ENCODE measurements at places on chromosomes 16 and 17. TPM values are rescaled to one million over a fixed set of nuclear protein-coding genes. Genes with fewer than 3 reads are reported as not detected.

KRTAP2-2 gene
- total RNA-seq = not detected

PRSS22 gene
- total RNA-seq = 25.1 TPM

DNA sequence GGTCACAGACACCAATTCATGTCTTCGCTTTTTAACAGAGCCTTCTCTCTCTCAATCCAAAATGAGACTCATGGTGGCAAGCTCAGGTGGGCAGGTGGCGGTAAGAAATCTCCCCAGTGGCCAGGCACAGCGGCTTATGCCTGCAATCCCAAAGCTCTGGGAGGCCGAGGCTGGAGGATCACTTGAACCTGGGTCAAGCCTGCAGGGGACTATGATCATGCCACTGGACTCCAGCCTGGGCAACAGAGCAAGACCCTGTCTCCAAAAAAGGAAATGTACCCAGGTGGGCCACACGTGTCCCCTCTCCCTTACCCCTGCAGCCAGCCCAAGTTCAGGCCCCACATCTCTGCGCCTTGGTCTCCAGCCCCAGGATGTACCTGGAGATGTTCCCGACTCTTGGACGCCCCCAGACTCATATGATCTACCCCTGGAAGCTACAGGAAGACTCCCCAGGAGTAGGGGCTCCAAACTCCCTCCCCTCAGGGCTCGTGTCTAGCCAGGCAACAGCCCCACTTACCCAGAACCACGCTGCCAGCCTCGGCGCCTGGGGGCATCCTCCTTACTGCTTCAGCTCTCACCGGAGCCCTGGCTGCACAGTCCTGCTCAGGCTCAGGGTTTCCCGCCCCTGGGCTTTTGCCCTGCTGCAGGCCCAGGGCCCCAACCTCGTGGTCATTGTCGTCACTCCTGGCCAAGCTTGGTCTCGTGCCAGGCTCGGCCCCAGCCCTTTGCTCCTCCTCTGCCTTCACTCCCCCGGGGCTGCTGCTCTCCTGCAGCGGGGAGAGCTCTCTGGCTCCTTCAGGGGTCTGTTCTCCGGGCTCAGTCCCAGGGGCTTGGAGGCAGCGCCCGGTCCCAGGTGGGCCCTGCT lies 16.2 kb downstream of the MYLK3 start:
- DNase-seq = no peak
- no peaks in the 10 kb centered on the region for H3K4me1 ChIP-seq
- no peaks in the 10 kb centered on the region for H3K27me3 ChIP-seq
- H3K4me3 ChIP-seq = no peak overlapping the region

GRCh38 chr17:68803164-68803929 lies 151.8 kb downstream of the ABCA8 start:
- DNase-seq = no peak
- no peaks in the 10 kb centered on the region for H3K4me1 ChIP-seq
- H3K27ac ChIP-seq = no peak overlapping the region
- H3K36me3 ChIP-seq = no peaks in the 10 kb centered on the region
- no peak overlapping the region for H3K4me3 ChIP-seq

GRCh38 chr17:16918443-16918842 lies 53.5 kb downstream of the TNFRSF13B start:
- no peaks in the 10 kb centered on the region for H3K36me3 ChIP-seq
- no peak overlapping the region for H3K27ac ChIP-seq
- no peaks in the 10 kb centered on the region for H3K4me1 ChIP-seq

TELO2 gene
- total RNA-seq = 66.7 TPM

DNA sequence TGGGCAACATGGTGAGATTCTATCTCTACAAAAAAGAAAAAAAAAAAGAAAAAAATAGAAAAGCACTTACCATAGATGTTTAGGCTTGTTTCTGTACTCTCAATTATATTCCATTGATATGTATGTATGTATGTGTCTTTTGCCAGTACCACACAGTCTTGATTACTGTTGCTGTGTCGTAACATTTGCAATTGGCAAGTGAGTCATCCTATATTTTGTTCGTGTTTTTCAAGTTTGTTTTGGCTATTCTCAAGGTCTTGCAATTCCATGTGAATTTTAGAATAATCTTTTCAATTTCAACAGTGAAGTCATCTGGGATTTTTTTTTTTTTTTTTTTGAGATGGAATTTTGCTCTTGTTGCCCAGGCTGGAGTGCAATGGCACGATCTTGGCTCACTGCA lies 19.3 kb downstream of the SPECC1 start:
- no peaks in the 10 kb centered on the region for H3K4me1 ChIP-seq
- H3K27me3 ChIP-seq = peaks cover 52% of the 10 kb centered on the region
- H3K36me3 ChIP-seq = no peaks in the 10 kb centered on the region
- H3K27ac ChIP-seq = no peak overlapping the region
- no peak overlapping the region for H3K4me3 ChIP-seq

DNA sequence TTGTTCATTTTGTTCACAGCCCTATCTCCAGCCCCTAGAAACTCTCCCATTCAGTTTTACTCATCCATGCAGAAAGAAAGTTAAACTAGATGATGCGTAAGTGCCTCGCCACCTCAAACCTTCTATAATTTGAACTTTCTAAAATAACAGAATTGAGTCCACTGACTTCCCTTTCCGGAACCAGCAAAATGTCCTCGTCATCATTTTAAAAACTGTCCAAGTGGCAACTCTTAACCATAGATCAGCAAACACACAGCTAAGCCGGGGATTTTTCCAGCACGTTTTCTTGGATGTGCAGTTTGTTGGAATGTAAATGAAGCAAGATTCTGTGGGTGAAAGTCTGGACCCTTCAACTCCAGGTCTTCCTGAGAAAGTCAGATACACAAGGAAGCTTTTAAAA lies 369.7 kb upstream of the ERCC4 start:
- H3K4me3 ChIP-seq = no peak overlapping the region
- no peaks in the 10 kb centered on the region for H3K4me1 ChIP-seq
- H3K36me3 ChIP-seq = no peaks in the 10 kb centered on the region

DNA sequence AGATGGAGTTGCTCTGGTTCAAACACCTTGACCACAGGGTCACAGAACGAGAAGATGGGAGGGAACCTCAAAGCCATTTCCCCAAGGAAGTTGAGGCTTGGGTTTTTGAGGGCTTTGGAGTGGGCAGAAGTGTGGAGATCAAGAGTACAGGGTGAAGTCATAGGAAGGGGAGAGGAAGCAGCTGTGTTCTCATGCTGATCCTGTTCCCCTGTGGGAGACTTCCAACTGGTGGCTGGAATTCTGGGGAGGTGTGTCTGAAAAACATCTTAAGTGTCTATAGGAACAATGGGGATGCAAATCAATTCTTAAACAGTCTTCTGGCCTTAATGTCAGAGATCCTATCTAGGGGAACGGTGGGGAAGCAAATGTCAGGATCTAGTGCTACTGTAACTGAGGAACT lies 38.8 kb upstream of the HSBP1 start:
- no peak for DNase-seq
- no peak overlapping the region for H3K27ac ChIP-seq
- H3K4me3 ChIP-seq = no peak overlapping the region
- H3K4me1 ChIP-seq = no peaks in the 10 kb centered on the region

SPNS2 gene
- 12.2 TPM for total RNA-seq

CYBC1 gene
- 86.7 TPM for total RNA-seq

FBXW10 gene
- total RNA-seq = 0.16 TPM

- peaks cover 3% of the 10 kb centered on the region for H3K27me3 ChIP-seq
- H3K36me3 ChIP-seq = no peaks in the 10 kb centered on the region
- no peak for DNase-seq
- no peak overlapping the region for H3K4me3 ChIP-seq
Observed at GRCh38 chr17:9958586-9959281, 53.7 kb upstream of the RCVRN start.

DNA sequence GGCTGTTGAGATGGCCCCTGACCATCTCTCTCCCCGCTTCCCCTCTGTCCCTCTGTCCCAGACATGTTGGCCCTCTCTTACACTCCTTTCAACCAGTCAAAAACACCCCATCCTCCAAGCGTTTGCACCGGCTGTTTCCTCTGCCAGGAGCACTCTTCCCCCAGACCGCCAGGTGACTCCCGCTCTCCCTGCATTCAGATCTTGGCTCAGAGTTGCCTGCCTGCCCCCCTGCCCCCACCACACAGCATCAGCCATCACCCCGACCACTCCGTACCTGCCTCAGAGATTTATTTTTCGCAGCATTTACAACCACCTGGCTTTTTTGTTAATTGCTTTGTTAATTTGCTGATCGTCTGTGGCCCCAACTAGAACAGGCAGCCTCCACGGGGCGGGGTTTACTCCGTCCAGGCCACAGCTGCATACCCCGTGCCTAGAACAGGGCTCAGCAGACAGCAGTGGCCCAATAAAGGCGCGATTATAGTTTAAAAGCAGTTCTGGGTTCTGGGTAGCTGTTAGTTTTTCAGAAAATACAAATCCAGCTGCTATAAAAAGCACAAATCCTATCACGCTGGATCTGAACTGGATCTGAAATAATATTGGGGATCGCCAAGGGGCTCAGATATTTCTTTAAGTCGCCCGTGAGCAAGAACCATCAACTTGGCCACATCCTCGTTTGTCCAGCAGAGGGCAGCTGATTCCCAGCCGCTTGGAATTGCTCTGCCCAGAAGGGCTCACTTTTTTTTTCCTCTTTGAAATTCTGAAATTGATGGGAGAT lies 173.6 kb downstream of the IRF8 start:
- peak overlapping the region; percentile 16 for H3K27ac ChIP-seq
- H3K4me1 ChIP-seq = peaks cover 9% of the 10 kb centered on the region
- no peaks in the 10 kb centered on the region for H3K36me3 ChIP-seq

- peak overlapping the region; percentile 85 for H3K27ac ChIP-seq
- H3K36me3 ChIP-seq = peaks cover 3% of the 10 kb centered on the region
- H3K27me3 ChIP-seq = no peaks in the 10 kb centered on the region
- H3K4me1 ChIP-seq = peaks cover 14% of the 10 kb centered on the region
- DNase-seq = no peak
Observed at GRCh38 chr16:22206842-22207714, 1.0 kb downstream of the EEF2K start.

- DNase-seq = no peak
- H3K27ac ChIP-seq = no peak overlapping the region
- no peaks in the 10 kb centered on the region for H3K27me3 ChIP-seq
- H3K4me1 ChIP-seq = no peaks in the 10 kb centered on the region
- H3K36me3 ChIP-seq = peaks cover 37% of the 10 kb centered on the region
Observed at GRCh38 chr16:74450236-74450635, 29.0 kb upstream of the CLEC18B start.

DNA sequence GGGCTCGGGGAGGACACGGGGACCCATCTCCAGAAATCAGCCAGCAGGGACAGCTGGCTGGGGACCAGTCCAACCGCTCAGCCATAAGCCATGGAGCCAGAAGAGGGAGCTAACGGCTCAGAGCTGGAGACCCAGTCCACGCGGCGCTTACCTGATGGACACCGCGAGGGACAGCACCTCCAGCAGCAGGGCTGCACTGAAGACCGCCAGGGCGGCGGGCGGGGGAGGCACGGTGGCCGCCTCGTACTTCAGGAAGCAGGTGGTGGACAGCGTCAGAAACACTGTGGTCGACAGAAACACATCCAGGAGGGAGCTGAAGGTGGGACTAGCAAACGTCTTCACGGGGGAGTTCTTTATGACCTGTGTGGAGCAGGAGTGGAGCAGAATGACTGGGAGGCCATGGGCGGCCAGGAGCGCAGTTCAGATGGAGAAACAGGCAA lies 102.6 kb upstream of the CREBBP start:
- peaks cover 2% of the 10 kb centered on the region for H3K36me3 ChIP-seq
- H3K27me3 ChIP-seq = peaks cover 2% of the 10 kb centered on the region
- peaks cover 26% of the 10 kb centered on the region for H3K4me1 ChIP-seq
- H3K27ac ChIP-seq = peak overlapping the region; percentile 26

All from mesothelial cell of epicardium (in vitro differentiated cells).